ENCODE measurements at places on chromosomes 13 and 19.

DNA sequence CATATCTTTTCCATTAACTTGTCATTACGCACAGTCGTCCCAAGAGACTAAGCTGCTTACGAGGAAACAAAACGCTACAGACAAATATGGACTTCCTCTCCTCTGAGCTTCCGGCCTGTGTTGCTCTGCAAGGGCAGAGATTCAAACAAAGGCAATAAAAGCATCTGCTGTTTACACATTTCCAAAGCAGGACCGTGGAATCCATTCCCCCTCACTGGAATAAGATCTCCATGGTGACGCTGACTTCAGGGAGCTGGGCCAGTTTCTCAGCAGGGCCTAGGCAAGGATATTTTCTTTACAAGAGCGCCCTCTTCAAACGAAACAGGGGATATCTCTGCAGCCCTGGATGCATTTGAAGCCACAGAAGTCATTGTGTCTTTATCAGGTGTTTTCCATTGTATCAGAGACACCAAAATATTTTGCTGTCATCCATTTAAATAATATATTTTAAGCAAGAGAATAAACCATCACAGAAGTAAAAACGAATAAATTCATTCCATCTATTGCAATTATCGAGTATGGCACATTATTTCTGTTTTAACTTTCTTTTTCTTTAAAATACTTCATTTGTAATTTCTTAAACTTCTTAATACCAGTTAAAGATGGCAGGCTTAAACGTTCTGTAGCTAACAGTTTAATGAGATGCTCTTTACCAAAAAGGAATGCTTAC lies 177.5 kb downstream of the DCLK1 start:
- H3K4me1 ChIP-seq = no peaks in the 10 kb centered on the region
- H3K27ac ChIP-seq = no peak overlapping the region
- H3K27me3 ChIP-seq = no peaks in the 10 kb centered on the region
- DNase-seq = peak; percentile 56

DNA sequence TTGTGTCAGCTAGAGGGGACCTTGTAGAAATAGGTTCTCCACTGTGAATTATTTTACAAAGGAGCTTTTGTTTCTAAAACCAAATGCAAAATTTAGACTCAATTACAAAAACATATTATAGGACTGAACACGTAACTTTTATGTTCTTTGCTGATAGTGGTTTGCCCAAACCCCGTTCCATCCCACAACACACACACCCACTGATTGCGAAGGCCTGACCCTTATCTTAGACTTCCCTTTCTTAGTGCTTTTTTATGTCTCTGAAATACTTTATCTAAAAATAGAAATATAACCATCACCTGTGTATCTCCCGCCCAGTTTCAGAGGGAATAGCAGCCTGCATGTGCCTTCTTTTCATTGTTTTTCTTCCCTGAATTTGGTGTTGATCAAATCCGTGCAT lies 13.0 kb downstream of the CCNA1 start:
- H3K36me3 ChIP-seq = no peaks in the 10 kb centered on the region
- H3K4me1 ChIP-seq = no peaks in the 10 kb centered on the region
- no peaks in the 10 kb centered on the region for H3K27me3 ChIP-seq
- H3K27ac ChIP-seq = no peak overlapping the region

GRCh38 chr19:19948800-19949199 lies 48.1 kb downstream of the ZNF93 start:
- H3K27me3 ChIP-seq = no peaks in the 10 kb centered on the region

GRCh38 chr19:40390084-40390742 lies at the start of gene HIPK4:
TSS of gene HIPK4 (minus strand) at chr19:40390181. CDS start at chr19:40389902, 279 bp downstream.
- no peak for DNase-seq
- no peak within 1 kb of the TSS for H3K4me3 ChIP-seq
- H3K4me1 ChIP-seq = peaks cover 8% of the 10 kb centered on the region
- H3K27ac ChIP-seq = no peak within 1 kb of the TSS

DNA sequence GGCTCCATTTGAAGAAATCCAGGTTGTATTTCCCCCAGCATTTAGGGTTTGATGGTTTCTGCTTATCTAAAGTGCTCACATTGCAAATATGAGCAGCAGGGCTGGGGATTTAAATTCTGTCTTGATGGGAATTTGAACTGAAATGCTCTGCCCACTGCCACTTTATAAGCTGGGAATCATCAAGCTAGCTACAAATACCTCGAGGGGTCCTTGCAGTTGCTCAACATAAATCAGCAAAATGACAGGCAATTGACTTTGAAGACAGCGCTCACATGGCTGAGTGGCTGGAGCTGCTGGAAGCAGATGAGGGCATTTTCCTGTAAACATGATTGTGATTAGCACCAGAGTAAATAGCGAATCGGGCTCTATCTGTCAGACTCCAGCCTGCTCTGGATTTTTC lies 39.4 kb upstream of the MEDAG start:
- no peak overlapping the region for H3K27ac ChIP-seq
- H3K4me3 ChIP-seq = no peak overlapping the region
- H3K36me3 ChIP-seq = no peaks in the 10 kb centered on the region
- peaks cover 19% of the 10 kb centered on the region for H3K4me1 ChIP-seq

Measured in adrenal gland (tissue), 19 donors.